Mesothelial cell of epicardium (in vitro differentiated cells): ENCODE measurements at places on chromosomes 1 and 21.

DNA sequence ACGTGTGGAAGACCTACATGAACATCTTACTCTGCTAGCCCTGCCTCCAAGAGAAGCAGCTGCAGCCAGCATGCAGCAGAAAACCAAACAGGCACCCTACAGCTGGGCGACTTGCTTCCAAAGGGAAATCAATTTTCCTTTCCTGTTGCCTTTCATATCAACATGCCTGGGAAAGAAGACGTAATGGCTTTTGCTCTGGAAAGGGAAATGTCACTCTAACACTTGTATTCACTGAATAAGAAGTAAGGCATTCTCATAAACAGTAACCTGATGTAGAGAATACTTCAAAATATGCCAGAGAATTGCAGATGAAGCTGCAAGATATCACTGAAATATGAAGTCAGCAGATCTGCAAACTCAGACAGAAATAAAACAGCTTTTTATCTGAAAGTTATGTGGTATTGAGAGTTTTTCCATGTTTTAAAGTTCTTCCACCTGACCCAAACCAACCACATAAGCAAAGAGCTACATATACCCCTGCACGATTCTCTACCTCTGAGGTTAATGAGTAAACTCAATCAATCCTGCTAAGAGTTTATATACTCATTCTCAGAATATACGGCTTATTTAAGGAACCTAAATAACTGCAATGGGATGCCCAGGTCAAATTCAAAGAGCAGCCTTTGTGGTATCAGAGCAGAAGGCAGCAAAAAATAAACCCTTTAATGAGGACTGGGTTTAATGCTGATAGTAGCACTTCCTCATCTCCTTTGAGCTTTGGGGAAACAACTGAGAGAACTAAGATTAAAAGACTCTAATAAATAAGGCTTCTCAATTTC lies 150.9 kb downstream of the RERE start:
- no peak for DNase-seq

GRCh38 chr1:59025898-59026426 lies 242.1 kb upstream of the JUN start:
- no peak for DNase-seq

DNA sequence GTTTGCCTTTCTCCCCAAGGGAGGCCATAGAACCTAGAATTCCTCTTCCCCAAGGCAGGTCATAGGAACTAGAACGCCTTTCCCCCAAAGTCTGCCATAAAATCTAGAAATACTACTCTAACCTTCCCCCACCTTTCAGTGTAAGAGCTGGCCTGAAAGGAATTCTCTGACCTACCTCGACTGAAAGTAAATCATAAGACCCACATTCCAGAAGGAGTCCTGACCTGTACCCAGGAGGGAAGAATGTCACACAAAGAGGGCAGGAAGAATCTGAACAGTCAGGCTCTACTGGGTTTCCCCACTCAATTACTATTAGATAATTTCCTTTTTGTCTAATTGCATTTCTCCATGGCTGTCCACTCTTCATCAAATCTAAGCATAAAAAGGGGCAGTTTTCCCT lies 5.7 kb upstream of the ATG4C start:
- DNase-seq: no peak

GRCh38 chr1:48889082-48889481 lies 112.4 kb upstream of the BEND5 start:
- no peak for DNase-seq

GRCh38 chr1:11354893-11355553 lies 82.0 kb downstream of the UBIAD1 start:
- no peak for DNase-seq

DNA sequence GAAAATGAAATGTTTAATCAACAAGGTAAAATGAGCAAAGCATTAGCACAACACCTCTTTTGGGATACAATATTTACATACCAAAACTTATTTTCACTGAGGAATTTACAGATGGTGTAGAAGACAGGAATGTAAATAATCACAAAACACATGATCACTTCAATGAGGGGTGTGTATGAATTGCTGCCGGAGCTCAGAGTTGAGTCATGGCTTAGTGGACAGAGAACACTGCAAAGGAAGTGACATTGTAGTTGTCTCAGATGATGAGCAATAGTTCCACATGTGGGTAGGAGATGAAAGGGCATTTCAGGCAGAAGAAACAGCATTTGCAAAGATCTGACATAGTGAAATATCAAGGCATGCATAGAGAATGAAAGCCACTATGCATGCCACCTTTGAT lies 5.6 kb upstream of the KPRP start:
- DNase-seq: no peak

- peak; percentile 57 for DNase-seq
Measured at GRCh38 chr1:208652296-208653160, 408.3 kb upstream of the PLXNA2 start.

DNA sequence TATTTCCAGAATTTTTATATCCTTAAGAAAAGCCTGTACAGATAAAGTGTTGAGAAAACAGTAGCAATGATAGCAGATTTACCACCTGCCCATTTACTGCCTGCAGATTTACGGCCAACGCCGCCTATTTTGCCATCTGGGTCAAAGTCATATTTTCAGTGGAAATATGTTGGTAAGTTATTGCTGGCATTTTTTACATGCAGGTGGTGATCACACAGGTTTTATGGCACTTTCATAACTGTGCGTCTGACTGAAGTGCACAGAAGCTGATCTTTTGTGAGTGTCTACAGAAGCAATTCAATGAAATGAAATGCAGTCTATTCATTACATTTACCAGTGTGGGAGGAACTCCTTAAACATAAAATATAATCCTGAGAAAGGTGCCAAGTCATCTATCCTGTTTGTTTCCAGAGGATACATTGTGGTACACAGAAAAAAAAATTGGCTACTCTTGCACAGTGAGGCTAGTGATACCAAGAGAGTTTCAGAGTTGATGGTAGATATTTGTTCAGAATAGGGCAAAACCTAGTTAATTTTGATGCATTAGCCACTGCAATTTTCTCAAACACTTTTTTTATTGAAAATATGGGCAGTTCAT lies 458.5 kb downstream of the NEGR1 start:
- DNase-seq: no peak
